ENCODE measurements at places on chromosomes 1 and 21.

DNA sequence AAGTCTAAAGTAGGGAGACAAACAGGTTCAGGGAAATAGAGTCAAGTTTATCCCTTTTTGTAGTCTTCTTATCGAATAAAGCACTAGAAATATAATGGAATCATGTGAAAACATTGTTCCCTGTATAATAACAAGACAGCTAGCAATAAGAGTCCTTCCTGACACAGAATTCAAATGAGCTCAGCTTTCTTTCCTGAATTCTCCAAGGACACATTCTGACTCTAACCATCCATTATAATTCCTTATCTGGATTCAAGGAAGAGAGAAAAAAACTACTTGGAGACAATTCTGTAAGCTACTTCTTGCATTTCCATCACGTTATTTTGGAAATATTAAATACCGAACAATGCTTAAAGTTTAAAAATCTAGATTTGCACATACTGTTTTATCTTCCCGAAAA lies 58.8 kb downstream of the ANKRD13C start:
- no peak for DNase-seq

DNA sequence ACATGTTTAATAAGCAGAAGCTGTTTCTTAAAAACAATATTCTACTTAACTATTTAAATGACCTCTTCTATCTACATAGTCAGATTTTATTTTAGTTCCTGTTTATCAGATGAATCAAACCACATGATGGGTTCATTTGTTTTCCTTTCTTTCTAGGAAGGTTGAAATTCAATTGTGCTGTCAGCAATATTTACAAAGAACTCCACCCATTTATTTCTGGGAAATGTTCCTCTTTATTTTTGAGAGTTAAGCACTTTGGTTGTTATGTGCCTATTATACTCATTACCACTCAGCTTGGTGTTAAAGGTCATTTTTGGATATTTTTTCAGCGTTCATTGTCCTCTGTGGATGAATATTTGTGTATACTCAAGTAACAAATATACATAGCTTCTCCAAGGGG lies 84.9 kb downstream of the C4BPA start:
- no peak for DNase-seq

DNA sequence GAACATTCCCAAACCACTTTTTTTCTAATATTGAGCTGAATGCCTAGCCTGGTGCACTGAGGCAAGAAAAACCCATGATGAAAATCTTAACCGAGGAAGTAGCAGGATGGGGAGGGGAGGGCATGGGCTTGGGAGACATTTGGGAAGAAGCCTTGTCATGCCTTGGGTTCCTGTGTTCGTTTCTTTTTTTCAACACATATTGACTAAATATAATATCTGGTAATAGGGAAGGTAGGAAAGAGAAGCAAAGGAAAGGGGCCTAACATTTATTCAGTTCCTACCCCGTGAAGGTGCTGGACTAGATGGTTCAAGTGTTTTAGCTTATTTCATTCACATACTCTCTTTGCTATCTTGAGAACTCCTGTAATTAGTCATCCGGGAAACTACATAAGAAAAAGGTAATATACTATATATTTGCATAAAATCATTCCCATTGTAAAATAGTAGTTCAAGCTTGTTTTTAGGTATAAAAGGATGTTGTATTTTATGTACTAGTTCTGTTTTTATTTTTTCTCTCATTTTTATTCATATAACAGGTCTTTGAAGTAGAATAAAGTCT lies 62.1 kb downstream of the ST3GAL3 start:
- DNase-seq: no peak

DNA sequence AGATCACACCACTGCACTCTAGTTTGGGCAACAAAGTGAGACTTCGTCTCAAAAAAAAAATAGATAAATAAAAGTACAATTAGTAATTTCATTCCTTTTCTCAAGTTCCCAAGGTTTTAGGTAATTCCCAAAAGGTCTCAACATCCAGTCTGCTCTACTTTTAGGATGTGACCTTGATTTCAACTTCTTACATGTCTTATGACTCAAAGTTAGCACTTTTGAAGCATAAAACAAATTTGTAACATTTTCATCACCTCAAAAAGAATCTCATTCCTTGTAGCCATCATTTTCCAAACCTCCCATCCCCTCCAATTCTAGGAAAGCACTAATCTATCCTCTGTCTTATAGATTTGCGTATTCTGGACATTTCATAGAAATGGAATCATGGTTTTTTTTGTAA lies 32.2 kb downstream of the SNX27 start:
- DNase-seq: no peak

GRCh38 chr1:156048663-156049258 lies 4.8 kb downstream of the UBQLN4 start:
- DNase-seq: no peak

GRCh38 chr1:205236951-205237475 lies 9.3 kb downstream of the TMCC2 start:
- DNase-seq: no peak

GRCh38 chr1:84086189-84086588 lies 57.9 kb upstream of the PRKACB start:
- no peak for DNase-seq

DNA sequence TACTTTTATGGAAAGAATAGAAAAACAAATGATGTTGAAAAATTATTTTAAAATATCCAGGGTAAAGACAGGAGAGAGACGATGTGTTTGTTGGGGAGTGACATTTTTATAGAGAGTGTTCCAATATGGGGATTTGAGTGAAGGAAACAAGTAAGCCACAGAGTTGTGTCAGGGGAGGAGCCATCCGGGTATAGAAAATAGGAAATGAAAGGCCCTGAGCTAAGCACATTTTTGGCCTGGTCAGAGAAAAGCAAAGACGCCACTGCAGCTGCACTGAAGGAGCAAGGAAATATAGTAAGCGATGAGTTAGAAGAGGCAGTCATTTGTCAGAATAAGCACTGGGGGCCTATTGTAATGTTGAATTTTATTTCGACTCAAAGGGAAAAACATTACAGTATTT lies 107.3 kb upstream of the ADGRL4 start:
- no peak for DNase-seq

Measured in NCI-H1930 (cell line).